ENCODE measurements at places on chromosomes 4 and X.

DNA sequence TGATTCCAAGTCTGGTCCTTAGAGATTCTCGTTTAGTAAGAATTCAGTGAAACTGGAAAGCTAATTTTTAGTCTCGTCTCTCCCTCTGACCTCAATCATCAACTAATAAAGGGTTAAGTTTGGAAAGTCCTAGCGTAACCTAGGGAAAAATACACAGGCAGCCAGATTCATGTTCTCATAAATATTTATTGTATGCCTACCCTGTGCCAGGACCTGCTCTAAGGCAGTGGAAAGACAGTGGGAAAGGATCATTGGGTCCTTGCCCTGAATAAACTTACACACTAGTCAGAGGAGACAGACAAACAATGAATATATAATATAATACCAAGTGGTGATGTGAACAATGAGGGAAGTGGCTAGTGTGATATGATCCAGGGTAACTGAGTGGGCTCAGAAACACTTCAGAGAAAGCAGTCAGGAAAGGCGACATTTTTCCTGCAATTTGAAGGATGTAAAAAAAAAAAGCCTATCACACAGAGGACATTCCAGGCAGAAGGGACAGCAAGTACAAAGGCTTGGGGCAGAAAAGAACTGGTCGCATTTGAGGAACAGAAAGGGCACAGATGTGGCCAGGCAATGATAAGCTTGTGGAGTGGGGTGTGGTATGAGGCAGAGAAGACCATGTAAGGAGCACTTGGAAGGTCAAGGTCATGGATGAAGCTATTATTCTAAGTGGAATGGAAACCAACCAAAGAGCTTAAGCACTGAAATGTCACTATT lies 128.8 kb downstream of the AMELX start:
- DNase-seq, result no peak

DNA sequence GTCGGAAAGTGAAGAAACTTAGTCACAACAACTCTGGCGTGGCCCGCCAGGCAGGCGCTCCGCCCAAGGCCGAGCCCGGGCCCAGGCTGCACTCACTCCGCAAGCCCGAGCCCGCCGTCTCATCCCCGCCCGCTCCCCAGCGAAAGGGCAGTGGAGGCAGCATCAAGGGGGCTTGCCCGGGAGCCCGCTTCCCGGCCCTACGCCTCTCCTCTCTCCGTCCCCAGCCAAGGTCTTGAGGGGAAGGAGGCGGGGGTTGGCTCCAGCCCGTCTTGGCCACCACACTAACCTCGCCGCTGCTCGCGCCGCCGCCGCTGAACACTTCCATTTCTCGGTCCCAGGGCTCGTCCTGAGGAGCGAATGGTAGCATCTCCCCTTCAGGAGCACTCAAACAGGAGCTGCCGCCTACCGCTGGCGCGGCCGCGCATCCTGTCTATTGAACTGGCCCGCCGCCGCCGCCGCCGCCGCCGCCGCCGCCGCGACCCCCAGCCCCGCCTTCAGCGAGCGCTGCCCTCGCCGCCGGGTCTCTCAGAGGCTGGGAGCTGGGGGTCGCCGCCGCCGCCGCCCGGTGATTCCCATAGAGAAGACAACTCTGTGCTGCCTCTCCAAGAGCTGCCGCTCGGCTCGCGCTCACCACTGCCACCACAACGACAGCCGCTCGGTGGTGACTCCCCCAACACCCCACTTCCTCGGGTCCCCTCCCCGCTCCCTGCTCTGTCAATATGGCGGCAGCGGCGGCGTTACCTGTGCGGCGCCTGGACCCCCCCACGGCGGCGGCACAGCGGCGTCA lies at the start of gene RPS6KA6:
RPS6KA6 (minus strand) TSS at position 667 of the 787 bp plus-strand sequence; CDS start at position 367, 300 bp downstream.
- peak; percentile 3 for DNase-seq

GRCh38 chr4:121272526-121272925 lies 108.3 kb downstream of the QRFPR start:
- no peak for DNase-seq

- no peak for DNase-seq
Measured at GRCh38 chr4:786861-787300, 39.0 kb downstream of the CPLX1 start.

GRCh38 chr4:151316645-151317044 lies 8.8 kb downstream of the SH3D19 start:
- DNase-seq, result no peak

Data from activated CD4-positive, alpha-beta T cell treated with anti-CD3 and anti-CD28 coated beads for 48 hours (primary cell).